D721Med (cell line): ENCODE measurements at places on chromosomes 4 and X.

DNA sequence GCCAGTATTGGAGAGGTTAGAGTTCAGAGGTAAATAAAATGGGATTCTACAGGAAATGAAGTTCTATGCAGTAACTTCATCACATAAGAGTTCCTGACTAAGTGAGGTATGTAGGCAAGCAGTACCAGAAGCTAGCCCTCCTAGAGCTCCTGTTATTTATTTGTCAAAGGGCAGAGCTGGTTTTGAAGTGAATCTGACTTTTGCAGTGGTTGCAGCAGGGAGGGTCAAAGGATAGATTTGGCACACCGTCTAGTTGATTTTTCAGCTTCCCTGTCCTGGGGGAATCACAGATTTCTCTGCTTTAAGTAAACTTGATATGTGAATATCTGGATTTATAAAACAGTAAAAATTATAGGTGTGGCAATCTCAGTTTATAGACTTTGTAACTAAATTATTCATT, 130.7 kb downstream of the IL1RAPL2 start:
- DNase-seq, result no peak

DNA sequence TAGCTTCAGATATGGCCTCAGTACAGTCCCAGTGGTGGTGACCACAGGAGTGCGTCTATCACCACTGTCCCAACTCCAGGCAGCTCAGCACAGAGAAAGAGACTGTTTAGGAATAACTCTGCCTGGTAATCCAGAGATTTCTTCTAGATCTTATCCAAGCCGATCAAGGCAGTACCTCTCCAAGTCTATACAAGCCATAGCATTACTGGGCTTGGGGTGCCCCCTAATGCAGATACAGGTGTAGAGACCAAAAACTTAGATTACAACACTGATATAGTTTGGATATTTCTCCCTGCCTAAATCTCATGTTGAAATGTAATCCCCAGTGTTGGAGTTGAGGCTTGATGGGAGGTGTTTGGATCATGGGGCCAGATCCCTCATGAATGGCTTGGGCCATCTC, 100.9 kb downstream of the PTCHD1 start:
- no peak for DNase-seq

GRCh38 chr4:108612365-108612764, 8.0 kb upstream of the RPL34 start:
- no peak for DNase-seq

GRCh38 chr4:112146502-112146813, 1.2 kb downstream of the FAM241A start:
- DNase-seq, result no peak

DNA sequence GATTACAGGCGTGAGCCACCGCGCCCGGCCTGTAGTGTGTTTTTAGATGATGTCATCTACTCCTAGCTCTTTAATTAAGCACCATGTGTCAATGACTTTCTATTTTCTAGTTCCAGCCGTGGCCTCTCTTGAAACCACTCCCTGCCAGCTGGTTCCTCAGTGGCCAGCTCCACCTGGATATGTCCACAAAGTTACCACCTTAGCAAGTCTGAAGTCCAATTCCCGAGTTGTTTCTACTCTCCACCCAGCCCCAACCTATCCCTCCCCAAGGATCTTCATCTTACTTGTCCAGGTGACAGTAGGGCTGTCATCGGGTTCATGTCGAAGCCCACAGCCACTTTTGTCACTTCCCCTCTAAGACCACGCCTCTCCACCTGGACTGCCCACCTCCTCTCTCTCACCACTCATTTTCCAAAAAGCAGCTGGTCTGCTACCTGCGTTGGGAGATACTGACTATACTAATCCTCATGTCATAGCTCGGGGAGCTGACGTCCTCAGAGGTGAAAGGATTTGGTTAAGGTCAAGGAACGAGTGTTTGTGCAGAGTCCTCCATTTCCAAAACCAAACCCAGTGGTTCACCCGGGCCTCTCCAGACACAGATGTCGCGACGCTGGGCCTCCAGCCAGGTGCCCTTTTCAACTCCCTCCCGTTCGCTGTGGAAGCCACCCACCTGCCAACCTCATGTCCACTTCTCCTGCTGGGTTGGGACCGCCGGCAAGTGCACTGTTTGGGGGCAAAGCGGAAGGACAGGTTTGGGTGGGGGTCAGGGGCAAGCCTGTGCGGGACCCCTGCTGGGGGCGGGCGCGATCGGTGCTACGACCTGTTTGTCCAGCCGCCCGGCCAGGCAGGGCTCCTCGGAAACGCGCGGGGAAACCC, 704 bp downstream of the FAM3A start:
- DNase-seq, result no peak

DNA sequence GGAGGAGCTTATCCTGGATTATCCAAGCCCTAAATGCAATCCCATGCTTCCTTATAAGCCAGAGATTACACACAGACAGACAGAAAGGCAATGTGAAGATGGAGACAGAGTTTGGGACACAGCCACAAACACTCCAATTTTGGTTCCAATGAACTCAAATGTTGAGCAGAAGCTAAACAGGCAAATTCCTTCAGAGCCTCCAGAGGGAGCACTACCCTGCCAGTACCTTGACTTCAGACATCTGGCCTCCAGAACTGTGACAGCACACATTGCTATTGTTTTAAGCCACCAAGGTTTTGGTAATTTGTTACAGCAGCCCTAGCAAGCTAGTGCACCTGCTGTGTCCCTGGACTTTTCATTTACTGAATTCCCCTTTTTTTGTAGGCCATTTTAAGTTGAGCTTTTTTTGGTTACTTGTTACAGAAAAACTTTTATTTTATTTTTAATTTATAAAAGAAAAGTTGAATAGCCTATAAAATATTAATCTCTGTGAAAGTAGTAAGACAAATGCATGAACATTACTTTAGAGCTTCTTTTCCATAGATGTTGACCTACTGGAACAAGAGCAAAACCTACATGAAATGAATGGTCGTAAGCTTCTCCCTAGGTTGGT, 33.4 kb upstream of the SRD5A3 start:
- DNase-seq, result no peak

GRCh38 chr4:35342833-35343232, 901.5 kb downstream of the ARAP2 start:
- no peak for DNase-seq

DNA sequence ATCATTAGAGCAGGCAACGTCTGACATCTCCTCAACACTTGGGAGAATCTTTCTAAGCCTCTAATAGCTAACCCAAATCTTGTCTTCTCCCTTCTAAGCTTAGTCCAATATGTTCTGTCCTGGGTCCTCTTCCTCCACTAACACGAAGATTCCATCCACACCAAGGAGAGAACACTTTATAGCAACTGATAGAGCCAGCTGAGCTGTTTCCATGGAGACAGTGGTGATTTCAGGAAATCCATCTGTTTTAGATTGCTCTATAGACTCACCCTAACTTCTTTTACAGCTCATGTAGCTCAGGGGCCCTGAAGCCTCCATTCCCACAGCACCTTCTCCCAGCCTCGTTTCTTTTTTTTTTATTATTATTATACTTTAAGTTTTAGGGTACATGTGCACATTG, 37.4 kb downstream of the SCD5 start:
- no peak for DNase-seq

DNA sequence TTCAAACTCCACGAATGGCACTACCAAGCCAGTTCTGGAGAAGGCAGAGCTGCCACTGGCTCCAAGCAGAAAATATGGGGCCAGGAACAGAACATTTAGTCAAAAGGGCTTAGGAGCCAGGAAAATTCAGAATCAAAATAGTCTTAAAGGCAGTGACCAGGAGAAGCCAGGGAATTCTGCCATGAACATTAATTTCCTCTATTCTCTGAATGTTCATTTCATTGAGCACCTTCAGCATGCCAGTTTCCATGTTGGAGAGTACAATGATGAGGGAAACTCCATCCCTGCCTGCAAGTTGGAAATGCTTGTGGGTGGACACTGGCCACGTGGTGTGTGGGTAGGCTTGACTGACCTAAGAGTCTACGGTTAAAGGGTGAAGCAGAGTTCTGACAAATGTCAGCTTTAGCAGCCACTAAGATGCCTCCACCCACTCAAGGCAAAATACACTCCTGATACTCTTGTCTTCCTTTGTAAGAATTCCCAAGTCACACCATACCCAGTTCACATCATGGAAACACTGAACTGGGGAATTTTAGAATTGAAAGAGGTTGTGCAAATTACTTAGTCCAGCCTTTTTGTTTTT, 190.1 kb upstream of the C1QTNF7 start:
- DNase-seq, result no peak

DNA sequence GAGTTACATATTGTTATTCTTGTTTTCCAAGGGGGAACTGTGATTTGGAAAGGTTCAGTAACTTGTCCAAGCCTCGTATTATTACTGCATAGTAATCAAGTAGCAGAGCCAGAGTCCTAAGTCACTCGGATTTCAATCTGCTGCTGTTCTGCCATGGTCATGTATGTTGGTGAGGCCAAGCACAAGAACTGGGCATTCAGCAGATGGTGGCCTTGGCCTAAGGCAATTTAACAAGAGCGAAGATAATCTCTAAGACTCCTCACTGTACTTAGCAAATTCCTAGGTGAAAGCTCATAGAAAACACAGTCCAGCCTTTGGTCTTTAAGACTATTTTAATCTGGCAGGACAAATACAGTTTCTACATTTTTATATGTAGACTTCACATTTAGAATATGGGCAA, 64.8 kb downstream of the NDST3 start:
- no peak for DNase-seq

DNA sequence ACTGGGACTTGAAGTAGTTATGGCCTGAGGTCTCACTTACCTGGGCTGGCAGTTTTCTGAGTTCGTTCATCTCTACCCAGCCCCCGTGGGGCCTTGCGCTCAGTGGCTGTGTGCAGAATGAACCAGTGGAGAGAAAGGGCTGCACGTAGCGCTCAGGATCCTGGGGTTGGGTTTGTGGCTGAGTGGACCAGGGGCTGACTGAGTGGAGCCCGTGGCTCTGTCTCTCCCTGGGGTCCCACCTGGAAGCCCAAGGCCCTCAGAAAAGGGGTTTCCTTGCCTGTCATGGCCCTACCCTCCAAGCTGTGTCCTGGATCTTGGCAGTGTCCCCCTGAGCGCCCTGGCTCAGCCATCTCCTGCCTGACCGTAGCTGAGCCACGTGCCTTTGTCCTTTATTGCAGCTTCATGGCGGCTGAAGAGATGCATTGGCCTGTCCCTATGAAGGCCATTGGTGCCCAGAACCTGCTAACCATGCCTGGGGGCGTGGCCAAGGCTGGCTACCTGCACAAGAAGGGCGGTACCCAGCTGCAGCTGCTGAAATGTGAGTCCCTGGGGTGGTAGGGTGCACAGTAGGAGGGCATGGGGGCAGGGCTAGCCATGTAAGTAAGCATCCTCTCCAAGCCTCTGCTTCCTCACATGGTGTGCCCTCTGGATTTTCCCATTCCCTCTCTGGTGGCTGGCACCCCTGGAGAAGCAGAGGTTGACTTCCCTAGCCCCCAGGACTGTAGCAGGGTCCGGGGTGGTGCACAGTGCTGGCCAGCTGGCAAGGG, 23.2 kb upstream of the ADD1 start:
- no peak for DNase-seq

DNA sequence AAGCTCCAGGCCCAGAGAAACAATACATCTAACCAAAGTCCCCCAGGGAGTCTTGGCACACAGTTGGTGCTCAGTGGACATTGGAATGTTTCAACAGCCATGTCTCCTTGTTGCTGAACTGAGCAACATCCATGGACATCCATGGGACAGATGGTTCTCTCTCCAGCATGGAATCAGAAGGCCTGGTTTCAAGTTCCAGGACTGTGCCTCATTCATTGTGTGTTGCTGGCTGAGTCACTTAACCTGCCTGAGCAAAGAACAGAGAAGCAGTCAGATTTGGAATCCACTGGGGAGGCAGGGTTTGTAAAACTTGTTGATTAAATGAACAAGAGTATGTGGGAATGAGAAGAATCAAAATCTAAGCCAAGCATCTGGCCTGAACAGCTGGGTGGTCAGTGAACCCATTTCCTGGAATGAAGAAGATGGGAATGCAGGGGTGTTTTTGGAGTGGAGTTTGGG, 147.9 kb downstream of the CHIC2 start:
- no peak for DNase-seq

DNA sequence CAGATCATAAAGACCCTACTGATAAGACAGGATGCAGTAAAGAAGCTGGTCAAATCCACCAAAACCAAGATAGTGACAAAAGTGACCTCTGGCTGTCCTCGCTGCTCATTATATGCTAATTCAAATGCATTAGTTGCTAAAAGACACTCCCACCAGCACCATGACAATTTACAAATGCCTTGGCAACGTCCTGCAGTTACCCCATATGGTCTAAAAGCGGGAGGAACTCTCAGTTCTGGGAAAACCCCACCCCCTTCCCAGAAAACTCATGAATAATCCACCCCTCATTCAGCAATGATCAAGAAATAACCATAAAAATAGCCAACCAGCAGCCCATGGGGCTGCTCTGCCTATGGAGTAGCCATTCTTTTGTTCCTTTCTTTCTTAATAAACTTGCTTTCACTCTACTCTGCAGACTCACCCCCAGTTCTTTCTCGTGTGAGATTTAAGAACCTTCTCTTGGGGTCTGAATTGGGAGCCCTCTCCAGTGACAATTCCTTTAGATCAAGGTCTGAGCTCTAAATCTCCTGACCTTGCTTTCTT, 217.1 kb upstream of the STS start:
- DNase-seq, result no peak

GRCh38 chr4:89898304-89898716, 3.7 kb downstream of the MMRN1 start:
- no peak for DNase-seq

GRCh38 chrX:139094671-139095592, 383.4 kb upstream of the FGF13 start:
- DNase-seq, result no peak

GRCh38 chrX:63889001-63889400, 104.0 kb upstream of the ARHGEF9 start:
- no peak for DNase-seq

DNA sequence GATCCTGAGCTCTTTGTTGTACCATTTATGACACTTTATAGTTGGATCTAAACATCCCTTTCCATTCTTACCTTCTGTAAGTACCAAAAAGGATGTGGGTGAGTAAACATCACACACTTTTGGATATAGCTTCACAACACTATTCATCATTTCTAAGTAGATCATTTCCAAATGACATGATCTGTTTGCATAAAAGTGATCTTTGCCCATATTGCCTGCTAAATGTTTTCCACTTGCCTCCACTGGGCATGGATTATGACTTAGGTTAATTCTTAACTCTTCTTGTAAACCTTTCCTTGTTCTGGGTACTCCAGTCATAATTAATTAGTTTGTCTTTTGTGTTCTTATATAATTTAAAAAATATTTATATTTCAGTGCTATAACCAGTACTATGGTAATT, 244.9 kb upstream of the AGA start:
- DNase-seq, result no peak

DNA sequence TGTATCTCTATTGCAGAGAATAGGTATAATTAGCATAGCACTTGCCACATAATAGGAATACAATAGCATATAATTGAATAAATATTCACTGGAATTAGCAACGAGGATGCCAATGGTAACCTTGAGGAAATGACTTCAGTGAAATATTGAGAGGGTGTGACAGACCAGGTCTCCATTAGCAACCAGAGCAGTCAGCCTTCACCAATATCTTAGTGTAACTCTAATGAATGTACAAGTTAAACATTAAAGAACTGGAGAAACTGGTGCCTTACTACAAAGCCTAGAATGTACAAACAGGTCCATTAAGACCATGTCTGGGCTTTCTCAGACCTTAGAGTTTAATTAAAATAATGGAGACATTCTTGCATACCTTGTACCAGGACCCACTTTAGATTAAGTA, 143.0 kb downstream of the MAGEB17 start:
- DNase-seq, result no peak

GRCh38 chr4:10582059-10582686, 102.4 kb downstream of the CLNK start:
- DNase-seq, result no peak
